Osteoblast (primary cell): ENCODE measurements at places on chromosomes 3 and 15. TPM values are rescaled to one million over a fixed set of nuclear protein-coding genes. Genes with fewer than 3 reads are reported as not detected.

MYO5C gene
- total RNA-seq, result under 0.01 TPM in 2 replicates

FYTTD1 gene
- total RNA-seq, result 41.3 and 42.0 TPM in 2 replicates

CFAP100 gene
- not detected in 2 replicates for total RNA-seq

- no peak for DNase-seq
Measured at GRCh38 chr3:128788268-128788869, 62.4 kb downstream of the RAB7A start.

DNA sequence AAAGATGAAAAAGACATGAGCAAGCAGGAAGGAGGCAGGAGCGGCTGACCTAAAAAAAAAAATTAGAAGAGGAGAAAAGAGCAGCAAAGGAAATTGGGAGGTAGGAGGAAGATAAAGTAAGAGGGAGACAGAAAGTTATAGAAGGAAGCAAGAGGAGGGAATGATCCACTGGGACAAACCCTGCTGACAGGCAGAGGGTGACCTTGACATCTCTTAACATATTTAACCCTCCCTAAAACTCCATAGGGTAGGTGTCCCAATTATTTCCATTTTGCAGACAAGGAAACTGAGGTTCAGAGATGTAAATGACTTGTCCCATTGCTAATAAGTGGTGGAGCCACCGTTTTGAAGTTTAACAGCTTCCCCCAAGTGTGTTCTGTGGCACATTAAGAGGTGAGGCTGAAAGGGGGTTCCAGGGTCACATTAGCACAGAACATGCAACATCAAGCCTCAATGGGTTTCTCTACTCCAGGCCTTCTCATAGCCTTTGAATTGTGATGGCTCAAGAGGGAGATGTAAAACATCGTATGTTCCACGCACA, 37.4 kb upstream of the PRICKLE2 start:
- DNase-seq, result no peak

DNA sequence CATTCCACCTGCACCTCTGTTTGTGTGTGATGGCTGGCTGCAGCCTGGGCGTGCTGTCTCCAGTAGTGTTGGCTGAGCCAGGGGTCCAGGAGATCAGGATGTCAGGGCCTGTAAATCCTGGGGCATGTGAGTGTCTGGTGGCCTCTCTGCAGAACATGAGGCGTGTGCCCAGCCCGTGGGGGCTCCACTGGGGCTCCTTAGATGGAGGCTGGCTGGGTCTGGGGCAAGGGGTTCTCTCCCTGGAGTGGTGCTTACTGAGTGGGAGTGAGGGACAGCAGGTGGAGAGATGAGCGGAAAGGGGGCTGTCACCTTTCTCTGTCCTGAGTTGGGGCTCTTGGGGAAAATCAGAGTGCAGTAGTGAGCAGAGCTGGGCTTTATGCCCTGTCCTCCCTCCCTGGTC, 152.2 kb downstream of the CHDH start:
- DNase-seq, result no peak
